AG09319 (cell line): ENCODE measurements at places on chromosomes 3 and 15.

DNA sequence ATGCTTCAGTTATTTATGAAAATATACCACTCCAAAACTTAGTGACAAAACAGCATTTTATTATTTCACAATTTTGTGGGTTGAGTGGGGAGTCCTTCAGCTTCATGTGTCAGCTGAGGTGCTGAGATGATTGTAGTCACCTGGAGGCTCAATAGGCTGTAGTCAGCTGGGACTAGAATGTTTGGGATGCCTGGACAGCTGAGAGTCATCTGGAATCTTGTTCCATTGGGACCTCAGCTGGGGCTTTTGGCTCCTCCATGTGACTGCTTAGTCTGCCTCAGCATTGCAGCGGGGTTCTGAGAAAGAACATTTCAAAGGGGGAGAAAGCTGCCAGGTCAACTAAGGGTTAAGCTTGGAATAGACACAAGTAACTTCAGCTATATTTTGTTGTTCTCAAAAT is 13.4 kb downstream of the STT3B start:
- DNase-seq, result no peak

DNA sequence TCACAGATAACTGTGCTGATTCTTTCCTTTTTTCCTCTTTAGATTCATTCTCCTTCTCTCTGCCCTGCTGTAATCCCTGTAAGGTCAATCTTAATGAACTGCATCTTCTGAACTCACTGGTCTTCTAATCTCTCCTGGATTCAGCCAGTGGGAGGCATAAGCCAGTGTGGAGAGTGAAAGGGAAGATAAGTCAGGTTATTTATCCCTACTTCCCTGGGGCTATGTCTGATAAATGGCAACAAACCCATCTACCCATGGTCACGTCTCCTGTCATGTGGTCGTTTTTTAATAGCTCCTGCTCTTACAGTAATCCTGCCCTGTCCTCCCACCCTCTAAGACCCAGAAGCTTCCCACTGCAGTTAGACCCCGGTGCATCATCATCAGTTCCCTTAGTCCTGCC is 199.6 kb upstream of the NAALADL2 start:
- no peak for DNase-seq

- DNase-seq, result no peak
Observed at GRCh38 chr3:120218981-120219380, 66.0 kb downstream of the GPR156 start.

- DNase-seq, result no peak
Observed at GRCh38 chr15:55873024-55873720, 120.2 kb downstream of the NEDD4 start.

GRCh38 chr15:70132139-70132538 is 34.4 kb upstream of the TLE3 start:
- DNase-seq, result no peak

DNA sequence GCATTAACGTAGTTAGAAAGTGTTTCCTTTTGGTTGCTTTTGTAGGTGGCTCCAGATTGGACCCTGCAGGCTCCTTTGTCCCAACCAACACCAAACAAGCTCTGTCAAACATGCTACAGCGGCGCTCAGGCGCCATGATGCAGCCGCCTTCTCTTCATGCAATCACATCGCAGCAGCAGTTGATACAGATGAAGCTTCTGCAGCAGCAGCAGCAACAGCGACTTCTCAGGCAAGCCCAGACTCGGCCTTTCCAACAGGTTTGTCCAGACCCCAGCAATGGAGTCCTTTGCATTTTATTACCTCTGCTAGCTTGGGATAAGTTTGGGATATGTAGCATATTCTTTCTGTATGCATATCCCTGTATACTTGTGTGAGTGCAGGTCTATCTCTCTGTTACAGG is 10.1 kb upstream of the P2RY12 start:
- no peak for DNase-seq
